Ovary (tissue), 10 donors: ENCODE measurements at places on chromosomes 1 and 21. TPM values are rescaled to one million over a fixed set of nuclear protein-coding genes. Genes with fewer than 3 reads are reported as not detected.
A peak's percentile ranks its signal among the peaks of the same experiment; 100 is the strongest.

- DNase-seq = peak; percentile 68
Observed at GRCh38 chr1:205301205-205301821, 20.2 kb downstream of the NUAK2 start.

- no peak for DNase-seq
Observed at GRCh38 chr1:3065396-3065795, 3.6 kb upstream of the PRDM16 start.

- DNase-seq = peak; percentile 12
Observed at GRCh38 chr1:108643492-108644335, 17.2 kb downstream of the HENMT1 start.

- peak; percentile 99 for DNase-seq
Observed at GRCh38 chr1:32013386-32014198, at the start of gene KHDRBS1. KHDRBS1 (plus strand) TSS chr1:32013868; CDS start chr1:32013996, 128 bp downstream.

EPHA8 gene
- total RNA-seq = not detected

ATP1A4 gene
- not detected for total RNA-seq

REN gene
- 3.7 TPM for total RNA-seq
